Activated CD4-positive, alpha-beta T cell treated with anti-CD3 and anti-CD28 coated beads, Interleukin-10, Interleukin-2, amounts not matched to agents 100 ng/mL and 50 ng/mL, durations not matched to agents 16 hours and 8 hours (primary cell): ENCODE measurements at places on chromosomes 6 and 20.
A peak's percentile ranks its signal among the peaks of the same experiment; 100 is the strongest.

DNA sequence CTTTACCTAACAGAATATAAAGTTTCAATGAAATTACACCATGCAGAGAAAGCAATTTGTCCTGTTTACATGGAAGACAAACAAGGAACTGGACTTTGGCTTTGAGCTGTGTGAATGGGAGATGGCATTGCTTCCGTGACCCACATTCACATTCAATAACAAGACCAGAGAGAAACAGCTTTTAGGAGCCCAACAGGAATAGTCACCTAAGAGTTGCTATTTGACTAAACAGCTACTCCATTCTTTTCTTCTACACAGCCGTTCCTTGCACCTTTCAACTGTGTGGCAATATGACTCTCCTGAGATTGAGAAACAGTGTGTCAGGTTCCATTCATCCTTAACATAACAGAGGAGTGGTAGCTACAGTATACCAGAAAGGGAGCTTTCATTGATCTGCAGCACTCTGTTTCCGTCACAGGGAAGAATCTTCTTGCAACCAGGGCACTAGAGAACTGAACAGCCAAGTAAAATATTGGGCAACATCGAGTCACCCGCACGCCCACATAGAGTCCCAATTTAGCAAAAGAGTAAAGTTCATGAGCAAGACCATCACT, 355.1 kb downstream of the HAO1 start:
- DNase-seq, result no peak

GRCh38 chr6:29751480-29751879, 28.2 kb downstream of the HLA-F start:
- DNase-seq, result no peak

- DNase-seq, result peak; percentile 62
Measured at GRCh38 chr20:23235173-23236027, 115.2 kb upstream of the NXT1 start.

- no peak for DNase-seq
Measured at GRCh38 chr6:15948930-15949900, 179.7 kb upstream of the MYLIP start.

DNA sequence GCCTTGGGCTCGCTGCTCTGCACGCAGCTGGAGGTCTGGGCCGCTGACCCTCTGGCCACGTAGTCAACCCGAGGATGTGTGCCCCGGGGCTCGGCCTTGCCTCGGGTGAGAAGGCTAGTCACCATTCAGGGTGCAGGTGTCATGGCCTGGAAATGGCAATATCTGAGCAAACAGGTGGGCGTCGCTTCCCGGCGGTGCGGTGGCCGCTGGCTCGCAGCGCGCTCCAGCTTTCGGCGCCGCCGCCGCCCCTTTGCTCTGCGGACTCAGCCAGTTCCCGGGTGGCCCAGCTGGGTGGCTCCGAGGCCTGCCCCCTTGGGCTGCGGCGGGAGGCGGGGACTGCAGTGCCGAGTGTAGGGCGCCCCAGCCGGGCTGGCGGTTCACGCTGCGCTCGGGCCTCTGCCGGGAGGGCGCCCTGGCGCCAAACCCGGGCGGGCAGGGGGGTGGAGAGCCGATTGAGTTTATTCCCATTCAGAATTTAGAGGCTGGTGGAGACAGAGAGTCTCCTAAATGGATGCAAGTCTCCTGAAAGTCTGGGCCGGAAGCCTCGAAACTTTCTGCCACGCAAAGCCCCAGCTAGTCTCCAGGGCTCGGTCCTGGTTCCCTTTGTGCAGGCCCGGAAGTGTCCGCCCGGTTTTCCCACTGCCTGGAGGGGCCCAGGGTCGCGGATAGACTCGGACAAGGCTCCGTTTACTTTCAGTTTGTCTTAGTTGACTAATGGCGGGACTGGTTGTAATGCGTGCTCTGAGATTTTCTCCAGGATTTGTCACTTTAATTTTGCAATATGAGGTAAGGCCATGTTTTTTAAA, 11.3 kb upstream of the TFAP2A start:
- DNase-seq, result no peak

GRCh38 chr20:46721476-46721875, 12.0 kb downstream of the SLC2A10 start:
- DNase-seq, result no peak

DNA sequence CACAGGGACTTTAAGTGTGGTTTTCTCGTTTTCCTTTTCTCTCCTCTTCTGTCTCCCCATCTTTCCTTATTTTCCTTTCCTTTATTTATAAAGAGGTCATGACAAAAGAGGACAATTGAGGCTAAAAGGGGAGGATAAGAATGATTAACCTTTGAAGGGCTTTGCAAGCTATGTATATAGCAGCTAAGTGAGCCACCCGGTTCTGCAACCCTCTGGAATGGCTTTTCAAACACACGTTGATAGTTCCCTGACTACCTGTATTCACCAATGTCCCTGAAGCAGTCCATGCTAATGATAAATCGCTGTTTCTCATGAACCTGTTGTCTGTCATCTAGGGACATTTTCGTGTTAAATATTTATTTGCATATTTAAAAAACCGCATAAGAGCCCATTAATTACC, 124.4 kb upstream of the RALGAPA2 start:
- no peak for DNase-seq

DNA sequence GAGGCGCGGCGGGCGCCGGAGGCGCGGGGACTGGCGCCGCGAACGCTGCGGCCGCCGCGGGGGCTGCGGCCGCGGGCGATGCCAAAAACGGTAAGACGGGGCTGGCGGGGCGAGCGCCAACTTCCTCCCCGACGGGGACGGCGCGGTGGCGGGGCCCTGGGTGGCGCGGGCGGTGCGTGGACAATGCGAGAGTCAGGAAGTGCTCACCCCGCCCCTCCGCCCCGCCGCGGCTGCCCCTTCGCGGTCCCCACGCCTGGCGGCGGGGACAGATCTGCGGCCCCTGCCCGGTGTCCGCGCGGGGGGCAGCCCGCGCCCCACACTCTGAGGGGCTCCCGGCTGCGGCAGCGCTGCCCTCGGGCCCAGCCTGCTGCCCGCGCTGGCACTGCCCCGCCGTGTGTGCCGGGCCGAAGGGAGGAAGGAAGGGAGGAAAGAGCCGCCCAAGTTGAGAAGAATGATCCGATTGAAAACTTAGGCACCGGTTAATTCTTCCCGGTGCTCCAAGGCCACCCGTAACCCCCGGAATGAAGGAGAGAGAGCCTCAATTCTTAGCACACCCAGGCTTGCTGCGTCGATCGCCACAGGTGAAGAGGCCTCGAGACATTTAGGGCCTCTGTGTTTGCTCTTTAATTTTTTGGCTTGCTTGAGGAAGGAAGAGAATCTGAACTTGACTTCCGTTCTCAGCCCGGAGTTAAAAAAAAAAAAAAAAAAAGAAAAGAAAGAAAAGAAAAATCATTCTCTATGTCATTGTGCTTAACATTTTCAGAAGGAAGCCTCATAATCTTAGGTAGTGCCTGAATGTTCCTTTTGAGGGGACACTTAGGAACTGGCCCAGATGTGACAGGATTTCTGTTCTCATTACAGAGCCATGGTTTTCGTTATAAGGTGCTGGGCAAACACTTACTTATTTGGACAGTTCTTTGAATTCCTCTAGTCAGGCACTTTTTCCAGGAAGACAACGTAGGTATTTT, 982 bp downstream of the HECA start:
- no peak for DNase-seq

GRCh38 chr6:35602133-35602946, 86.4 kb downstream of the FKBP5 start:
- no peak for DNase-seq

DNA sequence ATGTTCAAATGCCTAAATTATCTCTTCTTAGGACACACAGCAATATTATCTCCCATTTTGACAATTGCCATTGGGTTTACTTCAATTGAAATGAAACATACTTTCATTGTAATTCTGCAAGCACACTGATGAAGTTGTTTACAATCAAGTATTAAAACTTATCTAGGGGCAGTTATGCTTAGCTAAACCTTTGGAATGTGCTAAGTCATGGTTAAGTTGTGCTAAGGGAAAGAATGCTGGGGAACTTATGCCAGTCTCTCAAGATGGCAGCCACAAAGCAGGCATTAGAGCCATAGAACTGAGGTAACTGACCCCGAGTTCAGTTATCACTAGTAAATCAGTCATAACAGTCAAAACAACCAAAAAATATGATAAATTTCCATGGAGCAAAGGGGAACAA, 59.1 kb upstream of the NT5E start:
- DNase-seq, result no peak

DNA sequence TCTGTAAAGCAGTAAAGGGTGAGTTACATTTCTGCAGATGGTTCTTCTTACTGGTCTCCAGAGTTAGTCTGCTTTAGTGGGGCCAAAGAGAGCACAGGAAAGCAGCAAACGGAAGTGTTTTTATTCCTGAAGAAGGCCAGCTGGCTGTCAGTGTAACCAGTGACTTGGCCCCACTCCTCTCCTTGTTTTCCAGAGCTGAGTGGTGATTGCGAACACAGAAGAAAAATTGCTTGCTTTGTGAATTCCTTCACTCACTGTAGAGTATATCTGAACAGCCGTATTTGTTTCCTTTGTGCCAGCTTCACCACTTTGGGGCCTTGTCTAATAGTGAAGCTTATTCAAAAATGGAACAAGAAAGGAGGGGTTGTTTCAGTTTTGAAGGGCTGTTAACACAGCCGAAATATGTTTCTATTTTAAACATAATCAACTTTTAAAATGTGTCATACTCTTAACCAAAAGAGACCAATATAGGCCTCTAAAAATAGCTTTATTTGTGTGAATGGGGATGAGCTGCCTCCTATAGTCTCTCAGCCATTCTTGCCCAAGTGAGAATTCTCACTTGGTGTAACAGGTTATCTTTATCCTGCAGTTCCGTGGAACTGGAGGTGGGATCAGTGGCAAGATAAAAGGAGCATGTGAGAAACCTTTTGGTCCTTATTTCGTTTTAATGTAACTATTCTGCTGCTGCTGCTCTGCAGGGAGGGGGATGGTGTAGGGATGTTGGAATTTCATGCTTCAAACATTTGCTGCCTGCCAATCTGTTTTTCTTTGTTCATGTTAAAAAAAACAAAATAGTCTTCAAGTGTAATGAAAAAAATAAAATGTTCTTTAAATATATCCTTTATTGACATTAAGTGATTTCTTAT, 37.8 kb downstream of the ZC2HC1B start:
- DNase-seq, result peak; percentile 69

DNA sequence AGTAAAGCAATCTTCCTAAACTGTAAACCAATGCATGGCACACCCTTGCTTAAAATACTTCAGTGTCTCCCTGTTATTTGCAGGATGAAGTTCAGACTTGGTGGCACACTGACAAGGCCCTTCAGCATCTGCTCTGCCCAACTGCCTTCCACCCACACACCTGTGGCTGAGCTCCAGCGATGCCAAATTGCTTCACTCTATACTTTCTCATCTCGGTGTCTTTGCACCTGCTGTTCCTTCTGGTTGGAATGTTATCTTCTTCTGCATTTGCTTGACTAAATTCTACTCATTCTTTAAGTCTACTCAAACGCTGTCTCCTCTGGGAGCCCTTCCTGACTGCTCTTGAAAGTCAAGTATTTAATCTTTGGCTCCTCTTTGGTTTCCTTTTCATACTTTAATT, 100.1 kb upstream of the SUPT3H start:
- no peak for DNase-seq

- DNase-seq, result peak; percentile 13
Measured at GRCh38 chr6:69005199-69005598, 370.1 kb downstream of the ADGRB3 start.

DNA sequence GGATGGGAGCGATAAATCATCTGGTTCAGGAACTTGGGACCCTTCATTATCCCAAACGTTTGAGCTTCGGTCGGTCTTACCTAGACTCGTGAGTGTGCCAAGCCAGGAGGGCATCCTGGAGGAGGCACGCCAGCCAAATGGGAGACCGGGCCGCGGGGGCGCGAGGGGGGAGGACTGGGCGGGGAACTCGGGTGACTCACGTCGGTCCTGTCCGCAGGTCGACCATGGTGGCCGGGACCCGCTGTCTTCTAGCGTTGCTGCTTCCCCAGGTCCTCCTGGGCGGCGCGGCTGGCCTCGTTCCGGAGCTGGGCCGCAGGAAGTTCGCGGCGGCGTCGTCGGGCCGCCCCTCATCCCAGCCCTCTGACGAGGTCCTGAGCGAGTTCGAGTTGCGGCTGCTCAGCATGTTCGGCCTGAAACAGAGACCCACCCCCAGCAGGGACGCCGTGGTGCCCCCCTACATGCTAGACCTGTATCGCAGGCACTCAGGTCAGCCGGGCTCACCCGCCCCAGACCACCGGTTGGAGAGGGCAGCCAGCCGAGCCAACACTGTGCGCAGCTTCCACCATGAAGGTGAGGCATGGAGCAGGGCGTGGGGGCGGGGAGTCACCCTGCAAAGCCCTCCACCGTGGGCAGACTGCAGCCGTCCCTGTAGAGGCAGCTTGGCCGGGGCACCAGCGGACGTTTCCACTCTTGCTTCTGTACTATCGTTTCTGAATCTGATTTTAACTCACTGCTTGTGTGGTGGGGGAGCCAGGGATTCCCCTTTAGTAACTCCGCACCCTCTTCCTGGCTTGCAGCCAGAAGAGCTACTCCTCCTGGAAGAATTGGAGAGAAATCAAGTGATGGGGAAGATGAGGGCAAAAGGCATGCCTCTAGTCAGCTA, 2.7 kb downstream of the BMP2 start:
- DNase-seq, result no peak

DNA sequence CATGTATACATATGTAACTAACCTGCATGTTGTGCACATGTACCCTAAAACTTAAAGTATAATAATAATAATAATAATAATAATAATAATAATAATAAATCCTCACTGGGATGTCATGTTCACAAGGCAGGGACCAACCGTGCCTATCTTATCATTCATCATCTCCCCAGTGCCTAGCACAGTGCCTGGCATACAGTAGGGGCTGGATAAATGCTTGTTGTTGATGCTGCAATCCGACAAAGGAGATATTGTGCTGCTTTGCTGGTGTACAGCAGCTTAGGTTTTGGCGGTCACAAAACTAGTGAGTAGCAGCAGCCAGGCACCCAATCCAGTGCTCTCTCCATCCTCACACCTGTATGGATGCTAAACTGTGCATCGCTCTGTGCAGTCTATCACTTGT, 94.1 kb upstream of the ASF1A start:
- DNase-seq, result no peak

DNA sequence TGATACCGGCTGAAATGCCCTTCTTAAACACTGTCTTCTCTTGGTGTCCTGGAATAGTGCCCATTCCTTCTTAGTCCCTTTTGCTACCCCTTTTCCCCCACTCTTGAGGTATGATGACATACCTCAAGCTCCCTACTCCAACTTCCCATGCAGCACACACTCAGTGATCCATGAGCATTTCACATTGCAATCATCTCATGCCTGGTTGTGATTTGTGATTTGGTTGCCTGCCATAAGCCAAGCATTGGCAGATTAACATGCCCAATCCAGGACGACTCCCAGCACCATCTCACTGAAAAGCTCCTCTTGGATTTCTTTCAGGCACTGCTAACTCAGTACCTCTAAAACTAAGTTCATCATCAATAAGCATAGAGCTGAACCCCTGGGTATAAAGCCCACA, 14.7 kb upstream of the PTPRA start:
- DNase-seq, result no peak

- DNase-seq, result no peak
Measured at GRCh38 chr20:49560186-49560585, 7.8 kb downstream of the PTGIS start.
